ENCODE measurements at places on chromosomes 3 and 15.

DNA sequence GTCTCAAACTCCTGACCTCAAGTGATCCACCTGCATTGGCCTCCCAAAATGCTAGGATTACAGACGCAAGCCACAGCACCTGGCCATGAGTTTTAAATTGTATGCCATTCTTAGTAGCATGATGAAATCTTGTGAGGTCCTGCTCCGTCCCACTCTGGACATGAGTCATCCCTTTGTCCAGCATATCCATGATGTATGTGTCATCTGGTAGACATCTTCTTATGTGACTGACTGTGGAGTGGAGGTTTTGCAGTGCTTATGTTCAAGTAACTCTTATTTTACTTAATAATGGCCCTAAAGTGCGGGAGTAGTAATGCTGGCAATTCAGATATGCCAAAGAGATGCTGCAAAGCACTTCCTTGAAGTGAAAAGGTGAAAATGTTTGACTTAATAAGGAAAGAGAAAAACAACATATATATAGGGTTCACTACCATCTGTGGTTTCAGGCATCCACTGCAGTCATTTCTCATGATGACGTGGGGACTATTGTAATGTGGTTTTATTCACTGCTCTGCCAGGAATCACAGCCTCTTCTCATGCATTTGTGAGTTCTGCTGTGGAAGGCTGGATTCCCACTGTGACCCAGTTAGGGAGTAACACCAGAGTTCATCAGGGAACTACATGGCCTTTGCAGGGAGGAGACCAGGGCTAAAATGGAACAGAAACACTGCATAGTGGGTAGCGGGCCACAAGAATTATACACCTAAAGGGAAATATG, 204.6 kb upstream of the STRIT1 start:
- no peak for DNase-seq

DNA sequence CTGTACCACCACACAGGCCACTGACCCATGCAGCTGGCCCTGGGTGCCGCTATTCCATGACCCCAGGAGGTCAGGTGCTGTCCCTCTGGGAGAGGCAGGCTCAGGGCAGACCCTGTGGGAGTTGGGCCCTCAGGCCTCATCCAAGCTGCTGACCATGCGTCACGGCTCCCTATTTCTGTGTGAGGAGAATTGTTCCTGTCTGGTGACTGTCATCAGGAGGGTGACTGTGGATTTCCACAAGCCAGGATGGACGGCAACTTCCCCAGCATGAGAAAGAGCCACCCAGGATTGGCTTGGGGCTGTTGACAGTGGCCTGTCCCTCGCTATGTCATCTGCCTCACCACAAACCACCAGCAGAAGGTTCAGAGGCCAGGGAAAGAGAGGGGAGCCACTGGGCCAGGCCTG, 41.4 kb downstream of the ZDHHC19 start:
- DNase-seq = no peak

- no peak for DNase-seq
Measured at GRCh38 chr15:70504988-70505387, 258.4 kb downstream of the UACA start.

DNA sequence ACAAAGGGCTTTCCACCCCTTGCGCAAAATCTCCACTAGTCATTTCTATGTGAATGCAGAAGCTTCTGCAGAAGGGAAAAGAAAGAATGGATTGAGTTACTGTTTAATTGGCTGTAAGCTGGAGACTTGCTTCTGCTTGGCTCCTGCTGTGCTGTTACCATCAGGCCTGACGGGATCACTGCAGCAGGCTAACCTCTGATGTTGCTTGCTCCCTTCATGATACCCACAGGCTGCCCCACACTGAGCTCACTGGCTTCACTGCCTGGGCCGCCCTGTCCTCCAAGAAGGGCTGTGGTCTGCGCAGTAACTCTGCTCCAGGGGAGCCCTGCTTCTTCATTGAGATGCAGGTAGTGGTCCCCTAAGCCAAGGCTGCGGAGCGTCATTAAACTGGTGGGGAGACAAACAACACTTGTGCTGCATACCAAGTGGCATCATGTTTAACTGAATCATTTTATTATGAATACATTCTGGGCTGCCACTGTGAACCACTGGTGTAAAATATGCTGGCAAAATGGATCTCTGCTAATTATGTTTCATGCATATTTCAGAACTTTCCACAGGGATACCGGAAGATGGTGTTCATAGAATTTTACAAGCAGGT, 78.6 kb downstream of the WDR49 start:
- DNase-seq = no peak

All from stimulated activated CD8-positive, alpha-beta memory T cell treated with anti-CD3 and anti-CD28 coated beads, Interleukin-4, amount 100 ng/mL, for 48 hours (primary cell).